ENCODE measurements at places on chromosomes 2 and 18.

- DNase-seq, result no peak
Observed at GRCh38 chr2:26578581-26578980, 62.6 kb downstream of the CIB4 start.

GRCh38 chr2:101442042-101442666 lies 32.8 kb downstream of the RFX8 start:
- DNase-seq, result peak; percentile 60

DNA sequence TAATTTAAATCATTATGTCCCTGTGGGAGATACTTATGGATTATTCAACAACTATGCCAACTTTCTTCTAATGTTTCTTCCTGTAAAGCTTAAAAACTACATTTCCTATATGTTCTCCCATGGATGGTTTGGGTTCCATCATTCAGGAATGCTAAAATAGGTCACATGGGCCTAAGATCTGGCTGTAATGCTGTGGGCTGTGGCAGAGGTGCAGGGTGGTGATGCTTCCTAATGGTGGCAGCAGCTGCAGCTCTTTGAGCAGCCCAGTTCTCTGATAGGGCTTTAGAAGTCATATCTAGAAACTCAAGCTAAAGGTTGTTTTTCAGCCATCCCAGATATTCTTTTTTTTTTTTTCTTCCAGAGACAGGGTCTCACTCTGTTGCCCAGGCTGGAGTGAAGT lies 266.1 kb downstream of the ZNF385B start:
- no peak for DNase-seq

DNA sequence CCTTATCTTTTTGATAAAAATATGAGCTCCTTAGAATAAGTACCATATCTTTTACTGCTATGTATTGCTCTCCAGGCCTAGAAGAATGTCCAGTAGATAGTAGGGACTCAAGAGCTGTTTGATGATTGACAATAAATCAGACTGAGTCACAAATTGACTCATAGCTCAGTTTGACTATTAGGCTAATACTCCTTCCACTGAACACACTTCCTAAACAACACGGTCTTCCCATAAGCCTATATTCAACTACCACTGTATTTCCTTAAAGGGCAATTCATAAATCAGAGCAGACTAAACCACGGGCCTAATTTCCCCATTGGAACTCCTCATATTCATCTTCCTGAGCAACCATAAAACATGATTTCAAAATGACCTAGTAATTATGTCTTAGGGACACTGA lies 258.5 kb downstream of the ALK start:
- DNase-seq, result no peak

DNA sequence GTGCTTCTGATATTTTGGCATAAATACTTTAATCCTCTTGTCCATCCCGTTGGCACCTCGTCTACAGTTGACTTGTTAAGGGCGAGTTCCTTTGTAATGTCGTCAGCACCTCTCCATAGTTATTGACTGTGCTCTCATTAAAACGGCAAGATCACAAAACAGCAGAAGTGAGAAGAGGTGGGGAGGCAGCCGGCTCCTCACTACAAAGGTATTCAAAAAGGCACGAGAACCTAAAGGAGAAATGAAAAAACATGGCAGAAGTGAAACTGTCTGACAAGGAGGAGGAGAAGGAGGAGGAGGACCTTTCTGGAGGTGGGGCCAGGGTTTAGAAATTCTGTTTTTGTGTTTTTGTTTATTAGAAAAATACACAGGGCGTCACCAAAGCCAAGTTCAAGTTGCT lies 235.6 kb downstream of the BCL11A start:
- DNase-seq, result no peak

GRCh38 chr2:85180322-85181133 lies 47.3 kb downstream of the TCF7L1 start:
- DNase-seq, result no peak

DNA sequence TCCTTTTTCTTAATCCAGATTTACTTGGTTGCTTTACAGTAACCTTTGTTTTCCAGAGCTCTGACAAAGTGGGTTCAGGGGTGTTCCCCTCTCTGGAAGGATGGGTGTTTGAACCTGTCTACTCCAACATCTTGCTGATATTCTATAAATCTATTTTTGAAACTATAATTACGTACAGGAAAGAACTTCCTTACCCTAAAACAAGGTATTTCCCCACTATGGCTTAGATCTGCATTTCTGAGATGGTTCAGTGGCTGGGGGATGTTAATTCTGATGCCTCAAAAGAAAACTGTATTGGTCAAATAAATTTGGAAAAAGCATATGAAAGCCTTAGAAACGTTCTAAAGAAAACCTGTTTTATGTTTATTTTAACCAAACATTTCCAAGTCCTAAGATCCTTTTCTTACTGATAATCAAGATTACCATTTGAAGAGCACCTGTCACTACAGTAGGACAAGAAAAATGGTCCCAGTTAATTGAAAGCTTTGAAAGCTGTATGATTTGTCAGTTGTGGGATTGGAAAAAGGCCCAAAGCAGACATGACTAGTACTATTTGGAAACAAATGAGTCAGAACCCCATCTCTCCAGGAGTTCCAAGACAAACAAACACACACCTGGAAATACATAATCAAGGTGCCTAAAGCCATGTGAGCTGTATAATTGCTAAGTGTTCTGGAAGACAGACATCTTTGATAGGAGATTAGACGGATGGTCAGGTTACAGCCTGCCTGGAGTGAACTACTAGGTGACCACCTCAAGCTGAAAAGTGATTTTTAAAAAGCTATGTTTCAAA lies 57.5 kb downstream of the KDM3A start:
- no peak for DNase-seq

DNA sequence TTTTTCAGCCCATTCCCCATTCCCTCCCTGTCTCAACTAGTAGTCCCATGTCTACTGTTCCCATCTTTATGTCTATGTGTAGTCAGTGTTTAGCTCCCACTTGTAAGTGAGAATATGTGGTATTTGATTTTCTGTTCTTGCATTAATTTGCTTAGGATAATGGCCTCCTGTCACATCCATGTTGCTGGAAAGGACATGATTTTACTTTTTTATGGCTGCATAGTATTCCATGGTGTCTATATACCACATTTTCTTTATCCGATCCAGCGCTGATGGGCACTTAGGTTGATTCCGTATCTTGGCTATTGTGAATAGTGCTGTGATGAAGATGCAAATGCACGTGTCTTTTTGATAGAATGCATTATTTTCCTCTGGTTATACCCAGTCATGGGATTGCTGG lies 21.7 kb upstream of the ITGA6 start:
- DNase-seq, result no peak

Measured in AML-193 (cell line).